ENCODE measurements at places on chromosomes 1 and 21.
A peak's percentile ranks its signal among the peaks of the same experiment; 100 is the strongest.

DNA sequence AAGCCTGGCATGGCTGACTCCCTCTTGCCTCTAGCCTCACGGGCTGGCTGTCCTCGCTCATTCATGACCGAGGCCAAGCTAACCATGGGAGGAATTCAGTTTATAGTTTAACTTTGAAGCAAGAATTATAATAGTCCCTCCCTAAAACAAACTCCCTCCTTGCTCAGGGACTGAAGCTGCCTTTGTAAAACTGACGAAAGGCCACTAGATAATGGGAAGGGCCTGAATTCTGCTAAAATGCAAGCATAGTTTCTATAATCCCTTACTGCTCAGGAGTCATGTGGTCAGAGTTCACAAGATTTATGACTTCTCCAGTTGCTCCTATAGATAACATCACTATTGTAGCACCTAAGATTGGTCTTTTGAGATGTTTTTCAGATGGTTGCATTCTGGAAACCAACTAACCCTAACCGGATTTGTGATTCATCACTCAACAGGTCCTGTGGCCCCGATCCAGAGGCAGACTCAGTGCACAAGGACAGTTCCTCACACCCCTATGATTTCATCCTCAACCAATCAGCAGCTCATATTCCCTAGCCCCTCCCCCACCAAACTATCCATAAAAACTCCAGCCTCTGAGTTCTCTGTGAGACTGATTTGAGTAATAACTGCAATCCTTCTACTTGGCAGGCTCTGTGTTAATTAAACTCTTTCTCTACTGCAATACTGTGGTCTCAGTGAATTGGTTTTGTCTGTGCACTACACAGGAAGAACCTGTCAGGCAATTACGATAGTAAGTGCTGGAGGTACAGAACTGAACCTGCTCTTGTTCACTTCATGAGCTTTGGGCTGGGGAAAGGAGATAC, 26.4 kb downstream of the HHIPL2 start:
- DNase-seq, result no peak

GRCh38 chr1:50425376-50426107, 2.3 kb upstream of the DMRTA2 start:
- DNase-seq, result no peak

DNA sequence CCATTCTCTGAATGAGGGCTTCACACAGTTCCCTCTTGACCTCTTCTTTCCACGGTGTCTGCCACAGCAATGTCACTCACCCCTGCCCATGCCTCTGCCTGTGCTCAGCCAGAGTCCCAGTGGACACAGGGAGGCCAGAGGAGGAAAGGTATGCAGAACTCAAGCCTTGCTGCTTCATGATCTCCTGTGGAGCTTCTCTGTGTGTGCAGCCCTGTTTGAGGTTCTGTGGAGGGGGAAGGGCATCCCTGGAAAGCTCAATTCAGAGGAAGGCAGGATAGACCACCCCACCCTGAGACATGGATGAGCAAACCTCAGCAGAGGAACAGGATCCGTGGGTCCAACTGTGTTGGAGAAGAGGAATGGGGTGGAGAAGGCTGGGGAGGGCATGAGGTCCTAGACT, 2.0 kb downstream of the HCN3 start:
- DNase-seq, result no peak

DNA sequence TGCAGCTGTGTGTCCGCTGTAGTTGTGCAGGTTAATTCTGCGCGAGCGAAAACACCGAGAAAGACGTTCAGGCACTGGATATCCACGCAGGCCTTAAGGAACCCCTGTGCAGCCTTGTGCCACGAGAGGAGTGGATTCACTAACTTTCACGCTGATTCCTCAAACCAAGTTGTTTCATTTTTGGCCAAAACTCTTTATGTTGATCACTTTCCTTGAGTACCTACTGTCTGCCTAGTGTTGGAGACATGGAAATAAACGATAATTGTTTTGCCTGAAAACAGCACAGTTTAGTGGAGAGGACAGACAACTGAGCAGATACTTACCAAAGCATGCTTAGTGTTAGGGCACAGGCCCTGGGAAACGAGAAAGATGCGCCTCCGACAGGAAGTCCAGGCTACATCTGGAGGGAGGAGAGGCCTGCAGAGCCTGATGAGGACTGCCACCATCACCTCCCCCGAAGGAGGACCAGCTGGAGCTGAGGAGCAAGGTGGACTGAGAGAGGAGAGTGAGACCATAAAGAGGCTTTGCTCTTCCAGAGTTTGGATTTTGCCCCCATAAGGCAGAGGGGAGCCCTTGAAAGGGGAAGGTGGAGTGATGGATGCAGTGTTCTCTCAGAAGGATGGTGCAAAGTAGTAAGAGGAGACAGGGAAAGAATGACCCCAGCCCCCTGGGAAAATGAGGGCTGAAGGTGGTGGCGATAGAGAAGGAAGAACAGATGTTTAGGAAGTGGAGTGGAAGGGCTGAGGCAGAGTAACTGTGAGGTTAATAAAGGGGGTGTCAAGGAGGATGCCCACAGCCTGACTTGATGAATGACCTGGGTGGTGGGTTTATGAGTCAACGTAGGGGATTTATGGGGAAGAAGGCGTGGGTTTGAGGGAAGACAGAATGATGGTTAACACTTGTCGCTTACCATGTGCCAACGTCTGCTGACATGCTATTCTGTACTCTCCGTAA, 956 bp upstream of the SCAF4 start:
- DNase-seq, result peak; percentile 20

All from HEK293T (cell line).